NCI-H1930 (cell line): ENCODE measurements at places on chromosomes 7 and 10.

DNA sequence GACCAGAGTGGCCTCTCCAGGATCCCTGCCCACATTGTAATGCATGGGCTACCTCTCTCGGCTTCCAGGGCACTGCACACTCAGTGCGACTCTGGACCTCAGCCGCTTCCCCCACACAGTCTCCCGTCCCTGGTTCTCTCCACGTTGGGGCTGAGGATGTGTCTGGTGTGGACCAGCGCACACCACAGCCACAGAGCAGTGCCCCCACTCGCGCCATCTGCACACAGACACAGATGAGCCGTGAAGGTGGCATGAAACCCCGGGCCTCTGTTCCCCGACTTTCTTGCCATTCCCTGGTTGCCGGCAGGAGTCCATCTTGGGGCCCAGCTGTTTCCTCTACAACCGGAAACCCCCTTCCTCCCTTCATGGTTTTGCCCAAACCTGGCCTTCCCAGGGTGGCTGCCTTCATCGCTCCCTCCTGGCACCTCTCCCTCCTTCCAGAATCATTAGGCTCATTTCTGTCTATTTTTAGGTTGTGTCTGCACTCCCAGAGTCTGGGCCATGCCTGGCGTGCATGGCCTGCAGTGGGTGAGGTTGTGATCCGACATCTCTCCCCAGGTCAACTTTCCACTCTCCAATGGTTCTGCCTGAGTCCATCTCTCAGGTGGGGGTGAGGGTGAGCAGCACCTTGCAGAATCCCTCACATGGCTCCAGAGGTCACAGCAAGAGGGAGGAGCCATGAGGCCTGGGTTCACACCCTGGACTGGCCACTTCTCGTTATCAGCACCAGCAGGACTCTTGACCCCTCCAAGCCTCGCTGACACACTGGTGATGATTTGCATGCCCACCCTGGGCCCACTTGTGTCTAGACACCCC lies 10.1 kb downstream of the RASGEF1A start:
- DNase-seq, result no peak

DNA sequence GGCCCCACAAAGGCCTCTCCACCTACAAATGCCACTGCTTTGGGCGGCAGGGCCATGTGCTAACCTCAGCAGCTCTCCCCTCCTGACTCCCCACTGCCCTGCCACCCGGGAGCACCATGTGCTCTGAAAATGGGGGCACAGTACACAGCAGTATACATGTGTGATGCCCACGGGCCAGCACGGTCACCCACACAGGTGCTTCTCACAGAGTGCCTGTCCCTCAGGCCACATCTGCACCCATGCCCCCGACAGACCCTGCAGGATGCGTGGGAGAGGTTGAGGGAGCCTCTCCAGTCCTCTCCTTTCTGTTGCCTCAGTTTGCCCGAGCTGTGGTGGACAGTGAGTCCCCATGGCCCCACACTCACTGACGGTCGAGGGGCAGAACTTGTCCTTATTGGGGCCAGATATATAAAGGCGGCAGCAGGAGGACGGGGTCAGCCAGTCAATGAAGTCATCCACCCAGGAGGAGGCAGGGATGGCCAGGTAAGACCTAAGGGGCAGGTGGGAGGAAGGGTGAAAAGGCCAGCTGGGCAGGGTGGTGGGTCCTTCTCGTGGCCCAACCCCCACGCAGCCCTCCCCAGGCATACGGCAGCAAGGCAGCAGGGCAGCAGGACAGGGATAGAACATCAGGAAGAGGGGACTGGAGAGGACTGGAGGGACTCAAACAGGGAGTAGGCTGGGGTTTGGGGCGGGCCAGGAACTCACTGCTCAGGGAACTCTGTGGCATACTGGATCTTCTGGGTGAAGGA lies 19.6 kb downstream of the NPC1L1 start:
- DNase-seq, result no peak

GRCh38 chr7:92723205-92723604 lies 113.2 kb downstream of the CDK6 start:
- no peak for DNase-seq

DNA sequence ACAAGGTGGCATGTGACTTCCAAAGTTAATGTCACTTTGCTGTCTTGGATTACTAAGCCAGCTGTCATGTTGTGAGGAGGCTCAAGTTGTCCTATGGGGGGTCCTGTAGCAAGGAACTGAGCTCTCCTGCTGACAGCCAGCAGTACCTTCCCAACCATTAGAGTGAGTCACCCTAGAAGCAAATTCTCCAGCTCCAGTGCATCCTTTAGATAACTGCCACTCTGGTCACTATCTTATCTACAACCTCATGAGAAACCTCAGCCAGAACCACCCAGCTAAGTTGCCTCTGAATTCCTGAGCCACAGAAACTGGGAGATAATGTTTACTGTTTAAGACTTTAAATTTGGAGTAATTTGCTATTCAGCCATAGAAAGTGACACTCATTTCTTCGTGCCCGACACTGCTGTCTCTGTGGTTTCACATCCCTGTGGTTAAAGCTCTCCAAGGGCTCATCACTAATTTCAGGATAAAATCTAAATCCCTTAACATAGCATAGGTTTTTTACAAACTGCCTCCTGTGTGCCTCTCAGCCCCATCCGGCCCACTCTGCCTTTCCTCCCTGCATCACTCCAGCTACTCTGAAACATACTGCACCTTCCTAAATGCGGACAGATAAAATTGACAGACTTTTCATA lies 83.5 kb downstream of the PRR15 start:
- DNase-seq, result no peak

- no peak for DNase-seq
These were observed 90.3 kb downstream of the FAM107B start for GRCh38 chr10:14684354-14684753.

DNA sequence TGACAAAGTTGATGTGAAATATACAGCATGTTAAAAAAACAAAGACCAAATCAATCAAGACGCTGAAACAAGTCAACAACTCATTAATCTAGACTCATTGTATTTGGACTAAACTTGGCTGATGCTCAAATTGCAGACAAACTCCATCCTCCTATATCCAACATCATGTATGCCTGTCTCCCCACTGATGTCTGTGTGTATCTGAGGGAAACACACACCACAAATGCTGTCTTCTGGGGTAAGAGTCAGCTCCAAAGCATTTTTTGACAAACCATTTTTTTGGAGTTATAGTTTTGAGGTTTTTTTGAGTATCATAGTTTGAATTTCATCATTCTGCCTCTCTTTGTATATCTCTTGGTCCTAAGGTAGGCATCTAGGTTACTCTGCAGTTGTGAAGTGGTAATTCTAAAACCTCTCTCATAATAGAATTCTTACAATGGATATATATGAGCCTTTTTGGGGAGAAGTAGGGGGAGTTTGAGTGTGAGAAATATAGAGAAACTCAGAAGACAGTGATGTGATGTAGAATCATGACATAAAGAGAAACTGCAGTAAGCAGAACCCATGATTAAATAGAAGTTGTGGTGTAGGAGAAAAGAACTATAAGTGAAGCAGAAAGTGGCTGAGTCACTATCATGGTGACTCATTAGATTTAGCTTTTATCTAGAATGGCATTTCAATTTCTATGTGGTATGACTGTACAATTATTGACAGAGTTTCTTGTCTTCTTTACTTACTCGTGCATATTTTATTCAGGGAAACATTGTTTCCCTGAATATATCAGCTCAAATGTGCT lies 1531.1 kb upstream of the LRRTM3 start:
- DNase-seq, result no peak

GRCh38 chr10:34739915-34740314 lies 75.2 kb downstream of the PARD3 start:
- DNase-seq, result no peak

DNA sequence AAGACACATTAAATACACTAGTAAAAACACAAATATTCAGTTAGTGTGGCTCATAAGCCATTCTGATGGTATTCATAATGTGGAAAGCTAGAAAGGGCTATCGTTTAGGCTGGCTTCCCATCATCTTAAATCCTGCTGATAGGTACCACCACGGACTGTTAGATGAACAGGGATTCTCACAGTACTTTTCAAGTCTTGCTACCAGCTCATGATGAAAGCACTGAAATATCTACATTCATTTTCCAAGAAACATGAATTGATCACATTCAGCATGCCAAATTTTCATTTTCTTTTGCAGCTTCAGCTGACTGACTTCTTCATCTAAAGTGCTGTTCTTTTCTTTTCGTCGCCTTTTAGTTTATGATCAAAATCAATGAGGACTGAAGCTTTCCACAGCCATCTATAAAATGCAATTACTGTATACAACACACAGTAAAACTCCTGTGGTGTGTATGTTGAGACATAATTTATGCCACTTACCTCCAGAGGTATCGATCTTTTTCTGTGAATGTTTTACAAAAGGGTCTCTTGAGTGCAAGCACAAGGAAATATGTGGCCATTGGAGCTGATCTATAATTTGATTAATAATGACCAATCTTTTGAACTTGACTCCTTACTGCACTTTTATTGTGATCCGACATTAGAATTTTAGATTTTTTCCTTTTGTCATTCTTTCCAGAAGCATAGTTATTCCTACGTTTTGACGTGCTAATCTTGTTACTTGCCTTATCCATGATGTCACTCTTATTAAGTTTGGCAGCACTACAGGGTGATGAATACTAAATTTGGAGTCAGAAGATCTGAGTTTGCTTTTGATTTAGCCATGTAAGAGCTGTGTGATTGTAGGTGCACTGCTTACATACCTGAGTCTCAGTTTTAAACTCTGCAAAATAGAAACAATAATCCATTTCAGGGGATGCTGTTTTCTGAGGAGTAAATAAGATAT lies 58.4 kb downstream of the NXPH1 start:
- DNase-seq, result no peak

DNA sequence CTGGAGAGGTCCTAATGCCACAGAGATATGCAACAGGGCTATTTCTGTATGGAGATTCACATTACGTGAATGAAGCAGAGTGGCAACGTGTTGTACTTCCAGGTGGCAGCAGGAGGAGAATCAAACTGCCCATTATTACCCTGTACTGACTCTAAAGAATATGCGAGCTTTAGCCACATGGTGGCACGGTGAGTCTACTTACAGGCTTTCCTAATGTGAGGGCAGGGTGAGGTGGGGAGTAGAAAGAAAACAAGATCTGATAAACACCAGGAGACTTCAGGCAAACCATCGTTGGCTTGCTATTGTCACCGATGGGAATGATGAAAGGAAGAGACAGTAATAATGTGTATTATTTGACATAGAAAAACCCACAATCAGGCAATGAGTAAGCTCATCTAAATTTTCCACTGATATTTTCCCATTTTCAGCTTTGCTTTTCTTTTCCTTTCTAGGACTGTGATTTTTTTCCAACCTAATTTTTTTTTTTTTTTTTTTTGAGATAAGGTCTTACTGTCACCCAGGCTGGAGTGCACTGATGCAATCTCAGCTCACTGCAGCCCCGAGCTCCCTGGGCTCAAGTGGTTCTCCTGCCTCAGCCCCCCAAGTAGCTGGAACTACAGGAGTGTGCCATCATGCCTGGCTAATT lies 164.3 kb downstream of the BTAF1 start:
- DNase-seq, result peak; percentile 63

GRCh38 chr10:34102893-34103506 lies 712.1 kb downstream of the PARD3 start:
- no peak for DNase-seq

GRCh38 chr7:41881331-41882130 lies 178.6 kb upstream of the INHBA start:
- no peak for DNase-seq

GRCh38 chr7:142939226-142939910 lies at the start of gene LLCFC1:
Gene LLCFC1, plus strand, starts transcription at chr7:142939484. Its CDS starts 138 bp downstream, at chr7:142939622.
- no peak for DNase-seq

- DNase-seq, result no peak
These were observed 894.4 kb downstream of the SORCS3 start for GRCh38 chr10:105535478-105535877.

DNA sequence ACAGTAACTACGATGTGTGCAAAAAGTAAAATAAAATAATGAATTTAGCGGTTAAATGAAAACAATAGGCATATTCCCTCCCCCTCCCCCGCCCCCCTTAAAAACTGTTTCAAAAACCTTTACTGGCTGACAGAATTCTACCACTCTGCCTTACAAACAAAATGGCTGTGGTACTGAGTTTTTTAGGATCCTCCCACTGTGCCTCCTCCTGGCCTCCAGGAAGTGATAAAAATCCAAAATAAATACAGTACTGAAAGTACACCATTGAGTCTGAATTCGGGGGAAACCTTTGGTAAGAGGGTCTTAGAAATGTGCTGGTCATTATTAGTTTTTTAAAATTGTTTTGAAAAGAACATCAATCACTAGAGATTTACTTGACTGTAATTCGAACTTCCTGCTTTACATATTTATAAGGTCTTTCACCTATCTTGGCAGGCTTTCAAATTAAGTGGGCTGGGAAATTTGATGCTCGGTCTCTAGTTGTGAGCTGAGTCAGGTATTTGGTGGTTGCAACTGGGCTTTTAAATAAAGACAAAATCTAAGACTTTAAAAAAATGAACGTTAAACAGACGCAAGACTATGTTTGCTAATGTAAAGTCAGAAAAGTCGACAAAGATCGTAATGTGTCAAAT lies 32.5 kb upstream of the EPC1 start:
- DNase-seq, result peak; percentile 26

- DNase-seq, result no peak
These were observed 235.7 kb upstream of the TCERG1L start for GRCh38 chr10:131547129-131547799.

DNA sequence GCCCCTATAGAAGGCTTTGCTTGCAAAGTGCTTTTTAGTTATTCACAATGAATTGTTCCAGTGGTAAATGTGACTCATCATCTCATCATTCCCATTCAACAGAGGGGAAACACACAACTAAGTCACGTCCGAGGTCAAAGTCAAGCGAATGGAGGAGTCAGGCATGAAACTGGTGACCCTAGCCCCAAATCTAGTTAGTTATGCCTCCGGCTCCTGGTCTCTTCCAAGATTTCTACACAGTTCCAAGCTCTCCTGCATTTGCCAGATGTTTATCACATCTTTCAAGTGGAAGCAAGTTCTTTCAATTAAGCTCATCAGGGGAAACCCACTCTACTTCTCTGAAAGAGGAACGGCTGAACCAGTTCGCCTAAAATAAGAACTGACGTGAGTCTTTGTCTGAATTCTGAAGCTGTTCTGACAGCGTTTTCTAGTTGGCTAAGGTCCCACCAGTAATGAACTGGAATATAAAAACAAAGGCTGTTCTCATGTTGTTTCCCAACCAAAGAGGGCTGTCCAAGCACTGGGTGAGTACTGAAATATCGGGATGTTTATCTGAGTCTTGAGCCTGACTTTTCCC lies 140.9 kb upstream of the NRBF2 start:
- DNase-seq, result no peak

DNA sequence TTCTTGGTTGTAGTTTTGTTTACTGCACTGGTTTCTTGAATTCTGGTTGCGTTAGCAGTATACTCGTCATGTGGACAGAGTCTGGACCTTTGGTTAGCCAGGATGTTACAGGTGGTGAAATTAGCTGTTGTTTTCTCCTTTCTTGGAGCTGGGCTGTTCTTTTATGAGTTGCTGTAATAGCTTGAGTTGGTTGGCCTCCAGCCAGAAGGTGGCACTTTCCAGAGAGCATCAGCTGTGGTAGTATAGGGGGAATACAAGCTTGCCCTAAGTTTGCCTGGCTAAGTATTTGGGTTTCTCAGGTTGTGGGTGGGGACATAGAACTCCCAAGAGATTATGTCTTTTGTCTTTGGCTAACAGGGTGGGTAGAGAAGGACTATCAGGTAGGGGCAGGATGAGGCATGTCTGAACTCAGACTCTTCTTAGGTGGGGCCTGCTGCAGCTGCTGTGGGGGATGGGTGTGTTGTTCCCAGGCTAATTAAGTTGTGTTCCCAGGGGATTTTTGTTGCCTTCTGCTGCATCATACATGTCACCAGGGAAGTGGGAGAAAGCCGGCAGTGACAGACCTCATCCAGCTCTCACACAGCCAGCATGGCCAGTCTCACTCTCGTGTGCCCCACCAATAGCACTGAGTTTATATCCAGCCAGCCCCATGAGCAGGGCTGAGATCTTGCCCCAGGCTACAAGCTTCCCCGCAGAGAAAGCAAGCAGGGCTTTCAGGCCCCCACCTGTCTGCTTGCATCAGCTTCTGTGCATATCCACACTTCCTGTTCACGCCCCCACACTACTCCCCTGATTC lies 246.7 kb upstream of the TPK1 start:
- DNase-seq, result no peak
